ENCODE measurements at places on chromosomes 11 and 22.

- peak; percentile 84 for DNase-seq
Observed at GRCh38 chr11:111635706-111636045, 33.4 kb downstream of the SIK2 start.

GRCh38 chr11:12725055-12725862, 51.0 kb downstream of the TEAD1 start:
- no peak for DNase-seq

DNA sequence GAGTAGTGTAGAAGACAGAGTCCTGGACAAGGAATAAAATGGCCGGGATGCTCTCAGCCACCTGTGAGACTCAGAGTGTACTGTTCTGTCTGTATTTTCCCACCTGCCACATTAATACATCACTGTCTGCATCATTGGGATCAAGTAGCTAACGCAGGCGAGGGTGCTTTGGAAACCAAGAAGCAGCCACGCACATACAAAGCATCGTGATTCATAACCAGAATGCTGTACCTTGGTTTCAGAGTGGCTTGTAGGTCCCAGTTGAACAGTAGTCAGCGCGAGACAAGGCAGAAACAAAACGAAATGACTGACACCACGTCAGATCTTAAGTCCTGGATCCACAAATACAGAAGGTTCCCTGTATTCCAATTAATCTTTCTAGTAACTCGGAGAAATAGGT, 198.3 kb downstream of the GRIK4 start:
- no peak for DNase-seq

GRCh38 chr11:119530509-119530908, 107.5 kb upstream of the THY1 start:
- DNase-seq: no peak

DNA sequence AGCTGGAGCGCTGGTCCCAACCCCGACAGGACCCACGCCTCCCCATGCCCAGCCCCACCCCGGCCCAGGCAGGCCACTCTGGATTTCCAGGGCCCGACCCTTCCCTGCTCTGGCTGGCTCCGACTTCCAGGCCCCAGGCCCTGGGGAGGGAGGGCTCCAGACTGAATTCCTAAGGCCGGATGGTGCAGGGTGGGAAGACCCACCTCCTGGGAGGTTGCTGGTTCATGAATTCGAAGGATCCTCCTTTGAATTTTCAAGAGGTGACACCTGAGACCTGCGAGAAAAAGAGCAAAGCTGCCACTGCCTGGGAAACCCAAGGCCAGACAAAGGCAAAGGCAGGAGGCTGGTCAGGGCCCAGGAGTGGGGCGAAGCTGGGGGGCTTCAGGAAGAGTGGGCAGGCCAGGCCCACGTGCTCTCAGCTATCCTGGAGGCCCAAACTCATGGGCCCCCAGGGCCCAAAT, 47.0 kb upstream of the LINC01488 start:
- no peak for DNase-seq

- no peak for DNase-seq
Observed at GRCh38 chr11:16357775-16358174, 1.4 kb upstream of the SOX6 start.

GRCh38 chr11:126157326-126158030, 54.0 kb downstream of the RPUSD4 start:
- DNase-seq: no peak

DNA sequence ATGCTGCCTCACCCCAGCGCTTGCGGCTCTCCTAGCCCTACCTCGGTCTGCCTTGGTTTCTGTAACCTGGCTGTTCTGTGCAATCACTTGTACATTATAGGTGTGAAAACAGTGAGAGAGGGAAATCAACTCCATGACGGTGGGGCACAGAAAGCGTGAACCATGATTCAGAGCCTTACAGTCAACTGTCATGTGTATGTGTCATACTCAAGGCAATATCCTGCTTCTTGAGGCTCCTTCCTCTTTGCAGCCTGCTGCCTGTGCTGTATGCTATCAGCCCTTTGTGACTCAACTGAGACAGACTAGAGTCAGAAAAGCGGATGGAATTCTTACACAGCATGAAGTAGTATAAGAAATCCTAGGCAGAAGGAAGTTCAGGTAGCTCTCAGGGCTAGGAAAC, 2.1 kb downstream of the NRIP3 start:
- DNase-seq: no peak

- no peak for DNase-seq
Observed at GRCh38 chr11:60761436-60762190, 4.9 kb downstream of the MS4A15 start.

DNA sequence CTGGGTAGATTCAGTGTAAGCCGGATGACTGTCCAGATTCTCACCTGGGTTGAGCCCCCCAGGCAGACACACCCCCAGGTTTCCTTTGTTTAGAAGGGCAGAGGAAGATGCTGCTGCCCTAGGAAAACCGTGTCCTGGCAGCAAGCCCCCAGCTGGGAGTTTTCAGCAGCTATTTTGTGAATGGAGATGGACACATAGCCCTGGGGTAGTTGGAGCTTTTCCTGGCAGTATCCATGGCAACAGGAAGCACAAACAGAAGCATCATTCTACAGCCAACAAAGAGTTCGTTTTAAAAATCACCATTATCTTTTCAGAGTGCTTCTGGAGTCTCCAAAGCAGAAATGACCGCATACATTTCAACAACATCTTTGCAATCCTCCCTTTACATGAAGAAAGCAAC, 245.5 kb downstream of the BRD1 start:
- no peak for DNase-seq

- DNase-seq: no peak
Observed at GRCh38 chr22:45692549-45692948, 20.9 kb downstream of the ATXN10 start.

- DNase-seq: no peak
Observed at GRCh38 chr22:27731621-27732020, 69.9 kb downstream of the MN1 start.

- DNase-seq: no peak
Observed at GRCh38 chr11:74818283-74818946, 69.8 kb downstream of the RNF169 start.

GRCh38 chr22:40407021-40407761, 36.8 kb downstream of the SGSM3 start:
- no peak for DNase-seq

- no peak for DNase-seq
Observed at GRCh38 chr11:119970555-119971304, 167.2 kb downstream of the TRIM29 start.

- DNase-seq: no peak
Observed at GRCh38 chr11:98589967-98590366, 430.8 kb upstream of the CNTN5 start.

DNA sequence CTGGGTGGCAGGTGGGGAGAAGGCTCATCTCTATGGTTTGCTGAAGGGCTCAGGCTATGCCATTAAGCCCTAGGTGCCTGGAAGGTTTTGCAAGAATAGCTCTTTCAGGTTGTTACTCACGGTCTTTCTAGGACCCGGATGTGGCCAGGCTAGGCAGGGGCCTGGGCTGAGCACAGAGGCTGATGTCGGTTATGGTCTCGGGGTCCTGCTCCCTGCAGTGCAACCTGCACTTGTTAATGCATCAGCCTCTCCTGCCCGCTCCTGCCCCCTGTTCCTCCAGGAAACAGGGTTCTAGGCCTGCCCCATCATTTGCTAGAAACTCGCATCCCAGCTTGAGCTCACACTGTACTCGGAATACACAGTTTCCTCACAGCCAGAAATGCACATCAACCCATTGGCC, 79.1 kb upstream of the SLC22A12 start:
- DNase-seq: no peak

GRCh38 chr11:77771135-77771534, 49.4 kb downstream of the RSF1 start:
- DNase-seq: no peak

DNA sequence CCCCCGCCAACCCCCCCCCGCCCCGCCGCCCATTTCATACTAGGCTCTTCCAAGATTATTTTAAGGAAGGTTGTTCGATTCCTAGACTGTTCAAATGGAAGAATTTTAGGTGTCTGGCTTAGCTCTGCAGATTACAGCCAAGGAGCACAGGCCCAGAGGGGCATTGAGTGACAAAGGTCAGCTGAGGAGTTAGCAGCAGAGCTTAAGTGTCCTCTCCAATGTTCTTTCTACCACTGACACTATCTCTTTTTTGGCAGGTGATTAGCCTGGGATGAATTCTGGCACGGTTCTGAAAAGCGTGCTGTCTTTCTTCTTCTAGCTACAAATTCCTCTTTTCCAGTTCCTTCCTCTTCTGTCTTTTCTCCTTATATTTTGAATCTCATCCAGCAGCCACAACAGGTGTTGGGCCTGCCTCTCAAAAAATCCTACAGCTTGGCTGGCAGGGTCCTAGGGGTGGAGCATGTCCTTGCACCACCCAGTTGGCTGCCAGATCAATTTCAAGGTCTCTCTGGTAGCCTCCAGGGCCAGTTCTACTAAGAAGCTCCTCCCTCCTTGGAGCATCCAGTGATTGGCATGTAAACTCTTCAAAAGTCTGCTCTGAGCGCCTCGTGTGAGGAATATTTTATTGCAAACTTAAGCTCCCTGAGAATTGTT, 23.0 kb downstream of the KCNE3 start:
- no peak for DNase-seq

DNA sequence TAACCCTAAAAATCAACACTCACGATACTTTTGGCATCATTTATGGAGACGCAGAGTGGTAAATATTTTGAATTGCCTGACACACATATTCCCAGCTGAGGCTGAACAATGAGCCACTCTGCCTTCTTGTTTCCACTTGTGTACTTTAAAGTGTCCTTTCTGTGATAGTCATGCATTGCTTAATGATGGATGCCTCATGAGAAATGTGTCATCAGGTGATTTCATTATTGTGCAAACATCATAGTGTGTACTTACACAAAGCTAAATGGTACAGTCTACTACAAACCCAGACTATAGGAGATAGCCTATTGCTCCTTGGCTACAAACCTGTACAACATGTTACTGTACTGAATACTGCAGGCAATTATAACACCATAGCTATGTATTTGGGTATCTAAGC, 44.2 kb downstream of the MRE11 start:
- DNase-seq: no peak

DNA sequence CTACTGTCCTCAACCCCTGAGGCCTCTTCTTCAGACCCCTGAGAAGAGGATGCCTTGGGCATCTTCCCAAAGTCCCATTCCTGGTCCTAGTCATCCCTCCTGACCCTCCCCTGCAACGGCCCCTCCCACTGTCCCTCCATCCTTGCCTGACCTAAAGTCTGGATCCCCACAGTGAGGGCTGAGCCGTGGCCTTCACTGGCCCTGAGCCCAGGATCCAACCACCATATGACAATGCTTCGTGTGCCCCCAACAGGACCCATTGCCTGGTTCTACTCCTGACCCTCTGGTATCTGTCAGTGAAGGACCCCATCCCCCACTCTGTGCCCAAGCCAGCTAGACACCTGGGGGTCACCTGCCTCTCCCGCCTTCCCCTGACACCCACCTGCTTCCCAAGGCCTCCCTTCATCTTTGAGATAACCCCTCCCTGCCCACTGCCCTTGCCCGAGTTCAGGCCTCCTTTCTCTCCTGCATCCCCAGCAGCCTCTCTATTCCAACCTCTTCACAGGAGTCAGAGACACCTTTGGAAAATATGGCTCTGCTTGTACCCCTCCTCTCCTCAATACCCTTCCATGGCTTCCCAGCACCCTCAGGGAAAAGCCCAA, 48.0 kb downstream of the LRRC32 start:
- no peak for DNase-seq

DNA sequence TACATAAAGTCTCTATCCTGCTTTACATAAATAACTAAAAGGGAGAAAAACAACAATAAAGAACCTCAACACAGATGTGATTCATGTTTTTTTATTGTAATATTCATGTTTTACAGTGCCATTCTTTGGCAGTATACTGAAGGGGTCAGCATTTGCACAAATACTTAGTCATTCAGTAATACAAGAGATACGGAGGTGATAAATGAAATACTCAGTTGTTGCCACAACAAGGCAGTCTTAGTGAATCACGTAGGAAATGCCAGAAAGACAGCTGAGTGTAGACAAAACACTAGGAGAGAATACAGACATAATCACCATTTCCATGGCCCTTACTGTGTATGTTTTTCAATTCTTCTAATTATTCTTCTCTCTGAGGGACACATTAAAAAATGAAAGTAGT, 910.4 kb downstream of the METTL15 start:
- no peak for DNase-seq

DNA sequence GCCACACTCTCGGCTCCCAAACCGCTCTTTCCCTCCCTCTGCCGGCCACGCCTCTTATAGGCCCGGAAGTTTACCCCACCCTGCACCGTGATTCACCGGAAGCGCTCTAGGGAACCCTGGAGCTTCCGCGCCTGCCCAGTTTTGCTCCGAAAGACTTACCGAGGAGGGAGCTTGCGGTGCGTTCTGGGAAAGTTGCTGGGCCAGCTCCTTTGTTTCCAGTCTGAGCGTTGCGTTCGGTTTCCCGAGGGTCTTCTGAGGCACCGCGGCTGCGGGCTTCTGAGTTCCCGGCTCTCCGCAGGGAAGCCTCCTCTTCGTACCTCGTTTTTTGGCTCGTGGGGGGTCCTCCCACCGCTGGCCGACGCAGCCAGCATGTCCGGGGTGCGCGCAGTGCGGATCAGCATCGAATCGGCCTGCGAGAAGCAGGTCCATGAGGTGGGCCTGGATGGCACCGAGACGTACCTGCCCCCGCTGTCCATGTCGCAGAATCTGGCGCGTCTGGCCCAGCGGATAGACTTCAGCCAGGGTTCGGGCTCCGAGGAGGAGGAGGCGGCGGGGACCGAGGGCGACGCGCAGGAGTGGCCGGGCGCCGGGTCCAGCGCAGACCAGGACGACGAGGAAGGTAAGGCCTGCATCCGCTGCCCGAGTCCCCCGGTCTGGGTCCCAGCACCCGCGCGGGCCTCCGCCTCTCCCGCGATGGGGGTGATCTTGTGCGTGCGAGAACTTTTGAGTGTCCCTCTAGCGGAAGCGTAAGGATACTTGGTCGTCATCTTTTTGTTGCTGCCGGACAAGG, at the start of gene MED17:
MED17 (plus strand) TSS at position 138 of the 790 bp plus-strand sequence; CDS start at position 370, 232 bp downstream.
- peak; percentile 95 for DNase-seq

GRCh38 chr11:94537031-94537600, 6.6 kb upstream of the FUT4 start:
- DNase-seq: no peak

GRCh38 chr22:21714059-21714770, 21.4 kb downstream of the YPEL1 start:
- no peak for DNase-seq

DNA sequence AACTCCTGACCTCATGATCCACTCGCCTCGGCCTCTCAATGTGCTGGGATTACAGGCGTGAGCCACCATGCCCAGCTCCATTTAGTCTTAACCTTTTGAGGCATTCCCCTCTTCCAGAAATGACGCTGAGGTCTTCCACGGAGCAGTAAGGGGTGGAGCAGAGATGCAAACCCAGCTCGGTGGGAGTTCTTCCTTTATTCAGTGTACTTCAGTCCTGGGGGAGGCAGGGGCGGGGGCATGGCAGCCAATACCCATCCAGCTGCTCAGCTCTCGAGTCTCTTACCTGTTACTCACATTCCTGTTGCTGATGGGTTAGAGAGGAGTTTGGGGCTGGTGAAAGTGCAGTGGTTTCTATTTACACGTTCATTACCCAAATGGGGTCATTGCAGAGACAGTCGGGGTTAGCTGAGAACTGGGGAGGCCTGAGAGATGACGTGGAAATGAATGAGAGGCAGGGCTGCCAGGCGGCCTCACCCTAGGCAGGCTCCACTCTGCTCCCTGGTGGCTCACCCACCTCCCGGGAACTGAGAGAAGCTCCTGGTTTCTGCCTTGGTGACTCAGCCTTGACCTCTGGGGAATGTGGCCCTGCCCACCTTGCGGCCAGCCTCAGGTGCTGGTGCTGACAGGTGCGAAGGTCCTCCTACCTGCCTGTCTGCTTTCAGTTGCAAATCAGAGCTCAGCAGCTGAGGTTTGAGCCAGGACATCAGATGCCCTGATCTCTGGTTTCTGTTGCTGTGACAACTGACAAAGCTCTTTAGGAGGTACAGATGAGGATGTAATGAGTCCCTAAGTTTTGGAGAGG, 13.4 kb upstream of the ST14 start:
- DNase-seq: no peak

- DNase-seq: no peak
Observed at GRCh38 chr11:74020539-74020938, 11.7 kb upstream of the UCP3 start.

Data from NCI-H446 (cell line).